ENCODE measurements at places on chromosomes 1 and 21. TPM values are rescaled to one million over a fixed set of nuclear protein-coding genes. Genes with fewer than 3 reads are reported as not detected.

The BGLAP gene
- not detected for total RNA-seq

The CD34 gene
- total RNA-seq: 45.5 TPM

The ADARB1 gene
- total RNA-seq: 39.6 TPM

The OR2T2 gene
- not detected for total RNA-seq

The TMEM269 gene
- total RNA-seq: not detected

The TRIM58 gene
- total RNA-seq: 0.96 TPM

The TACSTD2 gene
- 1.7 TPM for total RNA-seq

Data from mesenteric fat pad (tissue), 1 donor.